Placental epithelial cell (primary cell): ENCODE measurements at places on chromosomes 5 and 9. TPM values are rescaled to one million over a fixed set of nuclear protein-coding genes. Genes with fewer than 3 reads are reported as not detected.

ACOT12 gene
- not detected in 2 replicates for total RNA-seq

NDUFS6 gene
- 9.4 and 19.4 TPM in 2 replicates for total RNA-seq

ECSCR gene
- total RNA-seq: not detected in 2 replicates

RASGEF1C gene
- total RNA-seq: not detected in 2 replicates

ALG2 gene
- total RNA-seq: 39.7 and 42.1 TPM in 2 replicates

RALGPS1 gene
- 1.6 and 2.6 TPM in 2 replicates for total RNA-seq

PCDHB3 gene
- total RNA-seq: 0.11 and 0.39 TPM in 2 replicates

SHISAL2B gene
- not detected in 2 replicates for total RNA-seq

KCNV2 gene
- not detected in 2 replicates for total RNA-seq

KCNMB1 gene
- total RNA-seq: 0.33 and 0.79 TPM in 2 replicates

ENTPD8 gene
- not detected in 2 replicates for total RNA-seq

OBP2B gene
- not detected in 2 replicates for total RNA-seq

IFNA2 gene
- not detected in 2 replicates for total RNA-seq

IRX4 gene
- 0.11 TPM in 1 of 2 replicates, not detected in the other for total RNA-seq

PCDHB6 gene
- total RNA-seq: 0.11 and 0.39 TPM in 2 replicates

ENC1 gene
- total RNA-seq: 12.6 and 22.2 TPM in 2 replicates

SVEP1 gene
- total RNA-seq: 0.22 and 0.39 TPM in 2 replicates

MBLAC2 gene
- 6.3 and 6.5 TPM in 2 replicates for total RNA-seq

ZDHHC11B gene
- not detected in 2 replicates for total RNA-seq

MAMDC4 gene
- total RNA-seq: 3.0 and 3.5 TPM in 2 replicates

FBN2 gene
- 194 and 750 TPM in 2 replicates for total RNA-seq

MLANA gene
- 0.79 TPM in 1 of 2 replicates, not detected in the other for total RNA-seq

SLC6A18 gene
- total RNA-seq: not detected in 2 replicates

FCN2 gene
- total RNA-seq: not detected in 2 replicates

SLC6A7 gene
- total RNA-seq: not detected in 2 replicates

IGFBPL1 gene
- total RNA-seq: 13.3 and 48.3 TPM in 2 replicates

TAF11L5 gene
- total RNA-seq: 0.39 TPM in 1 of 2 replicates, not detected in the other

PTPRD gene
- 44.0 and 88.3 TPM in 2 replicates for total RNA-seq

MED10 gene
- total RNA-seq: 7.9 and 9.0 TPM in 2 replicates

CKMT2 gene
- total RNA-seq: 0.54 TPM in 1 of 2 replicates, not detected in the other

ZNF300 gene
- total RNA-seq: 8.1 and 11.4 TPM in 2 replicates

PCA3 gene
- total RNA-seq: 0.39 TPM in 1 of 2 replicates, not detected in the other

TOR4A gene
- 18.1 and 25.5 TPM in 2 replicates for total RNA-seq

ITGA1 gene
- 5.3 and 7.1 TPM in 2 replicates for total RNA-seq

FBP2 gene
- not detected in 2 replicates for total RNA-seq

LYRM7 gene
- total RNA-seq: 2.0 and 2.8 TPM in 2 replicates

OR1J2 gene
- not detected in 2 replicates for total RNA-seq

PCDHGA9 gene
- 4.3 and 5.7 TPM in 2 replicates for total RNA-seq

PCDHGA10 gene
- total RNA-seq: 4.4 and 9.4 TPM in 2 replicates

GDNF gene
- under 0.01 and 1.2 TPM in 2 replicates for total RNA-seq

INSL4 gene
- not detected in 2 replicates for total RNA-seq

C1QTNF2 gene
- 0.11 and 0.39 TPM in 2 replicates for total RNA-seq

C9 gene
- not detected in 2 replicates for total RNA-seq

MARCOL gene
- not detected in 2 replicates for total RNA-seq

IFNK gene
- total RNA-seq: not detected in 2 replicates
